ENCODE measurements at places on chromosomes 6 and 20. TPM values are rescaled to one million over a fixed set of nuclear protein-coding genes. Genes with fewer than 3 reads are reported as not detected.
A peak's percentile ranks its signal among the peaks of the same experiment; 100 is the strongest.

DNA sequence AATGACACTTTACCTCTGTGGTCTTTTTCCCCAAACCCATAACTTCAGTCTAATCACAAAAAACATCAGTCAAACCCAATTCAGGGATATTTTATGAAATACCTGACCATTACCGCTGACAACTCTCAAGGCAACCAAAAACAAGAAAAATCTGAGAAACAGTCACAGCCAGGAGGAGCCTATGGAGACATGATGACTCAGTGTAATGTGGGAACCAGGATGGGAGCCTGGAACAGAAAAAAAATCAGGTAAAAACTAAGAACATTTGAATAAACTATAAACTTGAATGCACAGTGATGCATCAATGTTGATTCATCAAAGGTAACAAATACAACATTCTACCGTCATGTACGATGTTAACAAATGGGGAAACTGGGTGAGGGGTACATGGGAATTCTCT lies 84.1 kb upstream of the TSHZ2 start:
- DNase-seq: no peak

The SYNGAP1 gene
- 5.0 TPM for total RNA-seq

The CST11 gene
- total RNA-seq: not detected

GRCh38 chr6:70797625-70798024 lies 129.9 kb downstream of the SMAP1 start:
- DNase-seq: no peak

The PDE7B gene
- total RNA-seq: 29.1 TPM

DNA sequence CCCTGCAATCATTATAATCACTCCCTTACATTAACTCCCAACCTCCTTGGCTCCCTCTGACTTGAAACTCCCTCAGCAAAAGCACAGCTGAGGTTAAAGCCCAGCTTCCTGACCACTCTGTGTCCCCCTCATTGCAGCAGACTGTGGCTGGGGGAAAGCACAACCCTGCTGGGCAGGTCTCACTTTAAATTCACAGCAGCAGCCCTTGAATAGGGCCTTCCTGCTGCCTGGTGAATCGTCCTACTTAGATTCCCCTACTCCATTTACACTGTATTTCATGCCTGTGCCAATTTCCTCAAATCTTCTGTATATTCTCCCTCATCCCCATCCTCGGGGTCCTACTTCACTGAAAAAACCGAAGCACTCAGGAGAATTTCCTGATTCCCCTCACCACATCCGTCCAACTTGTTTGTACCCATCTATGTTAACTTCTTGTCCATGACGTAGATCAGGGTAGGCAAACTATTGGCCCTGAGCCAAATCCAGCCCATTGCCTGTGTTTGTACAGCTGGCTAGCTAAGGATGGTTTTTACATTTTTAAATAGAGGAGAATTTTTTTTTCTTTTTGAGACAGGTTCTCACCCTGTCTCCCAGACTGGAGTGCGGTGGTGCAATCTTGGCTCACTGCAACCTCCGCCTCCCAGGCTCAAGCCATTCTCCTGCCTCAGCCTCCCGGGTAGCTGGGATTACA lies 31.5 kb upstream of the GCM1 start:
- DNase-seq: peak; percentile 41

DNA sequence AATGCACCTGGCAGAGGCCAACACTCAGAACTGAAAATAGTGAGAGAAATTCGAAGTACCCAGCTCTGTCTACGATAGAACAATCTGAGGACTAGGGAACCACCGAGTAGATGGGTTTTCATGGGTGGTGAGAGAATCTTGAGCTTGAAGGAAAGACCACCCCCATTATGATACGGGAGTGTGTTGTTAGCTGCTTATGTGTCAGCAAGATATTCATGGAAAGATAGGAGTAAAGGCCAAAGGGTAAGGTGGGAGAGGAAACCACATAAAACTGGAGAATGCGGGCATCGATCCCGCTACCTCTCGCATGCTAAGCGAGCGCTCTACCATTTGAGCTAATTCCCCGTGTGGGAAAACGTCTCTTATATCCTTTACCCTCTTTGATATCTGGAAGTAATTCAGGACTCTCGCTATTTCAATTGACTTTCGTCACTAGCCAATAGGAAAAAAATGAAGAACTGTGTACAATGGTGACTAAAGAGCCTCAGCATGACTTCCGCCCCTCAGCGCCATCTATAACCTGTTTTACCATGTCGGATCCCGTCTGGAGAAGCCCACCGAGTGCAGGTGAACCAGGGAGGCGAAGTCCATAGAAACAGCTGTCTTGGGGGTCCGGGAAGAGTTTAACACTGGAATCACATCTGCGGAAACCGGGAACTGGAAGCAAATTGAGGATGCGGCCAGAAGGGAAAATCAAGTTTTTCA lies 25.0 kb upstream of the ABT1 start:
- peak; percentile 46 for DNase-seq

DNA sequence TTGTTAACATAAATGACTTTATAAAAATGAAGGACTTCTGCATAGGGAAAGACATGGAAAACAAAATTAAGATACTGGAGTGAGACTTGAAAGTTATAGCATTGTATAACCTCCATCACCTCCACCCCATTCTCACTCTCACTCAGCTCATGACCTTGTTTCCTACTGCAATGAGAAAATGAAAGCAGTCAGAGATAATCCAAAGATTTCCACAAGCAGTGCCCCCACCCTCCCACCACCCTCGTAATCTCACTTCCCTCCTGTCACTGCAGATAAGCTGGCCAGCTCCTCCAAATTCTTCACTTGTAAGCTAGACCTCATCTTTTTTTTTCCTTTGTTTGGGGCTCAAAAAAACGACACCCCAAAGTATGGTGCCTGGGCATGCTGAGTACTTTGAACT lies 52.9 kb upstream of the PROKR2 start:
- no peak for DNase-seq

- DNase-seq: no peak
Measured at GRCh38 chr6:27897580-27898206, 14.5 kb downstream of the OR2B2 start.

- no peak for DNase-seq
Measured at GRCh38 chr6:139942331-139942730, 567.9 kb upstream of the CITED2 start.

The MOG gene
- total RNA-seq: 3.2 TPM

- peak; percentile 100 for DNase-seq
Measured at GRCh38 chr20:41028359-41029149, at the start of gene TOP1. Gene TOP1 (plus strand): TSS chr20:41028822. CDS start chr20:41029068, 246 bp downstream.

DNA sequence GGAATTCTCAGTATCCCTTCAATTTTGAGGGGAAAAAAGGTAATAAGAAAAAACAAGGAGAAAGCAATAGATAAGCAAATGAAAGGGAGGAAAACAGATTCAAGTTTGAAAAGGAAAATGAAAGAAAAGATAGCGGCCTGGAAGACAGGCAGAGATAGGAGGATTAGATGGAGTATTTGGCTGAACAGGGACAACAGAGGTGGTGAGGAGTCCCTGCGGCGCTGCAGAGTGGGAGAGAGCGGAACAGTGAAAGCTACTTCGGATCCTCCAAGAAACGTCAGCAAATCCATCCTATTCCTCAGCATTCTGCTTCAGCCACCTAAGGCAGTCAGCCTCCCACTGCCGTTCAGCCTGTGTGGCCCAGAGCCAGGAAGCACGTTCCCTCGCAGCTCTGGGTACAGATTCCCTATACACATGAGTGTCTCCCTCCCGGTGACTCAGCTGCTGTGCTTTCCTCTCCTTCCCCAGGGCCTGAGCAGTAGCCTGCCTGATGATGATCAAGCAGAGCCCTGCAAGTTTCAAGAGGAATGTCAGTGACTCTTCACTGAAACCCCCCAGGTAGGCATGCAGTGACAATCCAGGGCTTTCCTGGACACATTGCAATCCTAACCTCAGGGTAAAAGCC lies 43.4 kb upstream of the CDYL start:
- peak; percentile 56 for DNase-seq

The SOBP gene
- total RNA-seq: 16.4 TPM

- DNase-seq: no peak
Measured at GRCh38 chr6:49220293-49220692, 242.8 kb downstream of the MMUT start.

The RAET1E gene
- total RNA-seq: not detected

The SNAI1 gene
- 6.7 TPM for total RNA-seq

DNA sequence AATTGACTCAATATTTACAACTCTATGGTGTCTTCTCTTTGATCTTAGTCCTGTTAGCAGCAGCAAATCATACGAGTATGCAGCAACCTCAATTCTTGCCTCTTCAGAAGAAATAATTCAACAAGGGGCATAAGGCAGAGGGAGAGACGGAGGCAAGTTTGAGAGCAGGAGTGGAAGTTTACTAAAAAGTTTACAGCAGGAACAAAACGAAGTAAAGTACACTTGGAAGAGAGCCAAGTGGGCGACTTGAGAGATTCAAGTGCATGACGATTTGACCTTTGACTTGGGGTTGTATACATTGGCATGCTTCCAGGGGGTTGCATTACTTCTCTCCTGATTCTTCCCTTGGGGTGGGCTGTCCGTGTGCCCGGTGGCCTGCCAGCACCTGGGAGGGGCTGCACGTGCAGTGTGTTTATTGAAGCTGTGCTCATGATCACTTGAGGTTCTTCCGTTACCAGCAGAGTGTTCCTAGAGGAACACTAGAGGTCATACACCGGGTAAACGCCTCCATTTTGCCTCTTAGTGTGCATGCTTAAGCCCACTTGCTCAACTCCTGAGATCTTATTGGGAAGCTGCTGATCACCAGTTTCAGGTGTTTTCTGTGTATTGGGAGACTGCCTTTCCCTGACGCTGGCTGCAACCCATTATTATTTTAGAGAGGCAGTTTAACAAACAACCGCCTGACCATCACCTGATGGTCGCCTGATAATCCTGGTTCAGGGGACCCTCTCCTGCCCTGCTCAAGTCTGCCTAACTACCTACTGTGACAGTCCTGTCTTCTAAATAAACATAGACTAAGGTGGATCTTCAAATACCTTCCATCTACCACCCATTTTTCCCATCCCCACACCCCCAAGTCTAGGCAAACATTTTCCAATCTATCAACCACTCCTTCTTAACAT lies 172.4 kb upstream of the MYLIP start:
- no peak for DNase-seq

The FAM135A gene
- 14.1 TPM for total RNA-seq

The B3GAT2 gene
- total RNA-seq: 0.05 TPM

GRCh38 chr6:36226438-36227047 lies 30.0 kb downstream of the BRPF3 start:
- DNase-seq: no peak

GRCh38 chr6:90790058-90790457 lies 203.2 kb upstream of the MAP3K7 start:
- no peak for DNase-seq

DNA sequence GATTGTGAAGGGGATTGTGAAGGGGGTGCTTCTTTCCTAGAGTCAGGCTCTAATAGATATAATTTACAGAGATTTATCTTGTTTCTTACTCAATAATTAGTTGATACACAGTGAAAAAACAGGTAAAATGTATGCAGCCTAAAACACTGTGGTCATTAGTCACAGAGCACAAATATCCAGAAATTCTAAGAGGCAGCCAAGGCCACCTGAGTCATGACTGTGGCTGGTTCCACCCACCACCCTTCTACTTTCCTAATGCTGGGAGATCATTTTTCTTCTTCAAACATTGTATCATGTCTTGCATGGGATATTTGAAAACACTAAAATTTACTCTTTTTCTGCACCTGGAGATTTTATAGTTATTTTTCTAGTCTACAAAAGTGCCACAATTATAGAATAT lies 181.6 kb downstream of the OTOR start:
- DNase-seq: no peak

DNA sequence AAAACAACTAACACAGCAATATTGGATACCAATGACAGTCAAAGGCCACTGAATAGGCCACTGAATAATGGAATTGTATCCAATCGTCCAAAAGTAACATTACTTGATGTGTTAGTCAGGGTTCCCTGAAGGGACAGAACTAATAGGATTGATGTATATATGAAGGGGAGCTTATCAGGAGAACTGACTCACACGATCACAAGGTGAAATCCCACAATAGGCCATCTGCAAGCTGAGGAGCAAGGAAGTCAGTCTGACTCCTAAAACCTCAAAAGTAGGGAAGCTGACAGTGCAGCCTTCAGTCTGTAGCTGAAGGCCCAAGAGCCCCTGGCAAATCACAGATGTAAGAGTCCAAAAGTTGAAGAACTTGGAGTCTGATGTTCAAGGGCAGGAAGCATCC lies 571.4 kb downstream of the PRKN start:
- no peak for DNase-seq

GRCh38 chr6:155949256-155949655 lies 493.6 kb upstream of the NOX3 start:
- DNase-seq: no peak

- no peak for DNase-seq
Measured at GRCh38 chr20:46284040-46284427, 24.3 kb downstream of the CDH22 start.

DNA sequence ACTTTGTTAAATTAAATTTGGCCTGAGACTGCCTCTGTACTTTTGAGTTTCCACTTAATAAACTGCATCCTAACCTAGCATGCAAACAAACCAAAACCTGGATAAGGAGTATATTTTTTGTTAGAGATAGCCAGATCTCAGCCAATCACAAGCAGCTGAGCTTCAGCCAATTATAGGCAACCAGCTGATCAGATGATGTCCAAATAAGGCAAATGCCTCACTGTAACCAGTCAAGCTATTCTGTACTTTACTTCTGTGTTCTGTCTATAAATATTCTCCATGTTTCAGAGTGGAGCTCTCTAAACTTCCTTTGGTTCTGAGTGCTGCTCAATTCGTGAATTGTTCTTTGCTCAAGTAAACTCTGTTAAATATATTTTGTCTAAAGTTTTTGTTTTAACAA lies 194.6 kb upstream of the RGS17 start:
- DNase-seq: no peak

- peak; percentile 57 for DNase-seq
Measured at GRCh38 chr6:143536461-143536865, 24.9 kb upstream of the FUCA2 start.

DNA sequence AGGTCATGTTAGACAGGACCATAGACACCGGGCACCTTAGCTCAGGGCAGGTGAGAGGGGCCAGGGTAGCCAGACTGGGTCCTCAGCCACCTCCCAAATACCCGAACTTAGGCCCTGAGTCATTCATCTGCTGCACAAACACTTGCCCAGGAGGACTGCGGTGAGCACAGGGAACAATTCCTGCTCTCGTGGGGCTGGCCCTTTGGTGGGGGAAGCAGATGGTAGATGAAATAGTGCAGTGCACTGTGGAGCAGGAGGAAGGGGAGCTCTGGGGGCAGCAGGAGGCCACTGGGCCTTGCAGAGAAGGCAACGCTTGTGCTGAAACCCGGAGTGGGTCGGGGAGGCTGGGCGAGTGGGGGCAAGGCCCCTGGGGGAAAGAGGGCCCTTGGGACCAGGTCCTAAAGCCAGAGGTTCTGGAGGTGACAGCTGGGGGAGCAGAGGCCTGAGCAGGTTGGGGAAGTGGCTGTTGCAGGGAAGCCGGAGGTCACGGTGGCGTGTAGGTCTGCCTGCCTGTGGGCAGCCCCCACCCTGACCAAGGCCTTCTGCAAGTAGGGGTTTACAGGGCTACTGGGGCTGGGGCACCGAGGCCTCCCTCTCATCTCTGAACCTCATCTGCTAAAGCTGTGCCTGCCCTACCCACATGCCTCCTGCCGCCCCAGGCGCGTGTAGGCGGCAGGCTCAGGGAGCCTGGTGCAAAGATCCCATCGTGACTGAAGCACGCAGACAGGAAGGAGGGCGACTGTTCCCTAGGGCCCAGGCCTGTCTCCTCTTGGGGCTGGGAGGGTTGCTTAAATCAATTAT lies 4.7 kb upstream of the NPBWR2 start:
- no peak for DNase-seq

The IFNGR1 gene
- total RNA-seq: 79.2 TPM

- no peak for DNase-seq
Measured at GRCh38 chr6:155959898-155960495, 504.4 kb upstream of the NOX3 start.

The TMC2 gene
- total RNA-seq: not detected
